ENCODE measurements at places on chromosomes 12 and 14. TPM values are rescaled to one million over a fixed set of nuclear protein-coding genes. Genes with fewer than 3 reads are reported as not detected.

The FITM1 gene
- not detected for total RNA-seq

The BDKRB2 gene
- 31.2 TPM for total RNA-seq

The AGAP2 gene
- total RNA-seq: 2.3 TPM

The SLC5A8 gene
- total RNA-seq: not detected

The MIP gene
- total RNA-seq: 0.09 TPM

The PLA2G1B gene
- not detected for total RNA-seq

The PDE3A gene
- 0.30 TPM for total RNA-seq

The MDGA2 gene
- total RNA-seq: not detected

The PAPLN gene
- total RNA-seq: 7.8 TPM

The KRT4 gene
- 3,147 TPM for total RNA-seq

The IFI27 gene
- total RNA-seq: 958 TPM

The RNASE1 gene
- 13.8 TPM for total RNA-seq

The ESR2 gene
- 2.7 TPM for total RNA-seq

The ACSM4 gene
- total RNA-seq: not detected

The SCN8A gene
- total RNA-seq: 1.1 TPM

The DCN gene
- total RNA-seq: 572 TPM

The SELPLG gene
- total RNA-seq: 7.6 TPM

The ASCL1 gene
- total RNA-seq: not detected

The SMIM41 gene
- total RNA-seq: not detected

The PELI2 gene
- total RNA-seq: 0.91 TPM

The LRCOL1 gene
- not detected for total RNA-seq

The KCNJ8 gene
- 5.0 TPM for total RNA-seq

The RGS6 gene
- total RNA-seq: not detected

The KICS2 gene
- 9.6 TPM for total RNA-seq

The CMA1 gene
- not detected for total RNA-seq

The POC1B gene
- 15.2 TPM for total RNA-seq
